ENCODE measurements at places on chromosomes 13 and 19.

- ATAC-seq, result no peak
These were observed 273.4 kb downstream of the DACH1 start for GRCh38 chr13:71593566-71593965.

- ATAC-seq, result no peak
These were observed 1.6 kb upstream of the ZNF8 start for GRCh38 chr19:58277197-58277596.

DNA sequence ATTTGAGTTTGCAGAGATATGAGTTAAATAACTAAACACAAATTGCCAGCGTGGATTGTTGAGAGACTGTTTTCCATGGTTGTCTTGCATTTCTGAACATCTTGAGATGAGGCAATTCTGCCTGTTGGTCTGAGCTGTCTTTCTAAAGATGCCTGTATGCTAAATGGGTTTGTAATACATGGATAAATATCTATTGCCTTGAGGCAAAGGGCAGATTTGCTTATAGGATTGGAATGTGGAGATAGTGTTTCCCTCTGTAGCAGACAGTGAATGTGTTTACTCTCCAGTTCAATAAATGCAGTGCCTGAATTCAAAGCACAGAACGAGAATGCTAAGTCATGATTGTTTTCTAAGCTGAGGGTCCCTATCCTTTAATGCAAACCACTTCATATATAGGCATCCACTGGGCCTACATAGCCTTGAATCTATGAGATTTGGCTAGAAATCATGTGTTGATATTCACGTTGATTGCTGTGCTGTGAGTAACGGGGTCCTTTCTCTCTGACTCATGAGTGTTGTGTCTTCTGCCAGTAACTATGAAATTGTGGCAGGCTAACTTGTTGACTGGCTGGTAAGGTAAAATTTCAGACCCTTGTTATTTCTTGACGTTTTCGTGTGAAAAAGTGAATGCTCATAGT lies 2554.8 kb downstream of the PCDH9 start:
- ATAC-seq, result no peak

GRCh38 chr19:7226739-7227138 lies 67.5 kb downstream of the INSR start:
- ATAC-seq, result no peak

DNA sequence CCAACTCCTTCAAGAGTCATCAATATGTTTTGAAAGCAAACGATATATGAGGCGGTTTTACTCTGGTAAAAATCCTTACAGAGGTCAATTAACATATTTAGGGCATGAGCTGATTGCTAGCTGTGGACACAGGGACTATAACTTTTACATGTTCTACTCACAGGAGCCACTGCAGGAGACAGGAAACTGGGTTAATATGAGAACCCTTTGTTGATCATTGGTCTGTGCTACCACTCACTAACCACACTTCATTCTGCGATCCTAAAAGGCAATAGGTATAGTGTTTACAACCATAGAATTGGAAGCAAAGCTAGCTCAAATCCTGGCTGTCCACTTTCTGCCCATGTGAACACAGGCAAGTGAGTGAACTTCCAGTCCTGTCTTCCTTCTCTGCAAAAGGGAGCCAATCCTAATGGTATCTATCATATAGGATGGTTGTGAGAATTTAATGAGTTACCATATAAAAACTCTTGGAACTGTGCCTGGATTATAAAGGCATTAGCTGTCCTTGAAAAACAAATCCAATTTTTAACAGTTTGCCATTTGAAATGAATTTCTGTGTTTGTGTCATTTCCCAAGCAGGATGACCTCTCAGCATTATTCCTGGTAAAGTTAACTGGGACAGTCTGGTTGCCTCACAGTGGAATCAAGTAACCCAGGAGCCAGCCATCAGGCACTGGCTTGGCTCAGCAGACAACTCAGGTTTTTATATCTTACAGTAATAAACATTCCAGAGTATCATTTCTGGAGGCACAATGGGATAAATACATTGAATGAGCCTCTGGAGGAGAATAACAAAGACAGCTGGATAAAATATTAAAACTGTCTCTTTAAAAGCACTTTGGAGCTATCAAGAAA lies 29.8 kb upstream of the RAP2A start:
- no peak for ATAC-seq

DNA sequence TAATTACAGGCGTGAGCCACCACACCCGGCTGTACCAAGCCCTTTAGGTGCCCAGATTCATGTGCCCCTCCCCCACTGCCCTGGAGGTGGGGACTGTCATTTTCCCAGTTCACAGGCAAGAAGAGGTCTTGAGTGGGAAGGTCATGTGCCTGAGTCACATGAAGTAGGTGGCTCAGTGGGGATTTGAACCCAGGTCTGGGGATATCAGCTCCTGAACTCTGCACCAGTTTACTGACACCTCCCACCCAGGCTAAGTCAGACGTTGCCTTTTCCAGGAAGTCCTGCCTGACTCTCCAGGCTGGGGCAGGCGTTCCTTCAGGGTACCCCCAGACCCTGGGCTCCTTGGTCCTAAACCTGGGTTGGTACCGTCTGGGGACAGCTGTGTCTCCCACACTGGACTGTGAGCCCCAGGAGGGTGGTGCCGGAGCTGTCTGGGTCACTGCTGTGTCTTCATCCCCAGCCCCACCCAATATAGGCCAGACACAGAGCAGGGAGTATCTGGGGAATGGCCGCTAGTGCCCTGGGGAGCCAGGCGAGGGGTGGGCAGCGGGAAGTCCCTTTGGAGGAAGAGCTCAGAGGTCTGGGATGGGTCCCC lies 8.6 kb downstream of the VASP start:
- ATAC-seq, result peak; percentile 34

GRCh38 chr19:50365434-50366306 lies at the start of gene NAPSA:
Gene NAPSA (minus strand): TSS chr19:50365639. CDS start chr19:50365621, 18 bp downstream.
- no peak for ATAC-seq

DNA sequence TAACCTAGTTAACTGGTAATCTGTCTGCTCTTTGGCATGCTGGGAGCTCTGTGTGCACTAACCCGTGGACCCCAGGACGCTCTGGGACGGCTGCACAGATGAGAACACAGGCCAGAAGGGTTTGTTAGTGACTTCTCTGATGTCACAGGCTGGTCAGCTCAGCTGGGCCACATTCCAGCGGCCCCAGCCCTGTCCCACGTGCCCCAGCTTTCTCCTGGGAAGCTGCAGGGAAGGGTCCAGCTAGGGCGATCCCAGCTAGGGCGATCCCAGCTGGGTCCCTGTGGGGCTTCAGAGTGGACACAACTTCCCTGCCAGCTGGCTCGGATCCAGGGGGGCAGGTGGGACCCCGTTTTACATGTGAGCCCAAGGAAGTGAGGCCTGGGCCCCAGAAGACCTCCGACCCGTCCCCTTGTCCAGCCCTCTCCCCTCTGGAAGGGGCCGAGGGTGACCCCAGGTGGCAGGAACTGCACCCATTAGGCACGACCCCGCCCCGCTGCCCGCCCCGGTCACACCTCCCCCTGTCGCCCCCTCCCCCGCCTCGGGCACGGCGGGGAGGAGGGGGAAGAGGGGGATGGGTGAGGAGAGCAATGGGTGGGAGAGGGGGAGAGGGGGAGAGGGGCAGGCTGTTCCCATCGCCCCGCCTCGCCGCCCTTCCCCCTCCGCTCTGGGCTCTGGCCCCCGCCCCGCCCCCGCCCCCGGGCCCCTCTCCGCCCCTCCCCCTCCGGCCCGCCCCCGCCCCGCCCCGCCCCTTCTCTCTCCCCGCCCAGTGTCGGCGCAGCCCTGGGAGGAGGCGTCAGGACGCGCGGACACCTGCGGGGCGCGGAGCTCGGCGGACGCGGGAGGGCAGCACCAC lies 75.2 kb upstream of the MCF2L start:
- peak; percentile 22 for ATAC-seq

DNA sequence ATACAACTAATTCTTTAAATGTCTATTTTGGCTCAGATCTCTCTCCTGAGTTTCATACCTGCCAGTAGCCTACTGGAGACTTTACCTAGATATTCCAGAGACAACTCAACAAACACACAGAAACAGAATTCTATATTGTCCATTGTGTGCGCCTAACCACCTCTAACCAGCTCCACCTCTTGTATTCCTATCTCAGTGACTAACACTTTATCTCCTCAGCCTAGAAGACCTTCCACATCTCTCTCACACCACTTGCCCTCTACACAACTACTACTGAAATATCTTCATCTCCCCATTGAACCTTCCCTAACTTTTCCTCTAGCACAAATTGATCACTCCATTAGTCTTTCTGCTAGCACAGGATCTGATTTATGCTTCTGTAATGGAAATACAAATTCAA lies 6.7 kb downstream of the VWA8 start:
- ATAC-seq, result no peak

- ATAC-seq, result no peak
These were observed 1174.9 kb downstream of the PCDH17 start for GRCh38 chr13:58806401-58806800.

DNA sequence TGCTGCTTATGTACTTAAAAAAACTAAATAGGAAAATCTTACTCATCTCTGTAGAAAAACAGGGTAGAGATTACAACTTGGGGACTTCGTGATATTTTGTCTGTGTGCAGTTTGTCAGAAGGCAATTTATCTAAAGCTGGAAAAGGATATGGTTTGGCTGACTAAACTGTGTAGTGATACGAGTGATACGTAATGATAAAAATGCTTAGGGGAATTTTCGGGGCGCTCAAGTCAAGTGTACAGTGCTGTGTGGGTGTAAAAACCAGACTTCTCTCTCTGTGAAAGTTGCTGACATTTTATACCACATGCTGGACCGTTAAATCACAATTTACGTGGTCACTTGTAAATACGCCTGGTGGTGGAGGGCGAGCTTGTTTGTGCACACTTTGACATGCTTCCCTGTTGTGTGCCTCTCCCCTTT lies 221.7 kb downstream of the KCNRG start:
- ATAC-seq, result no peak

GRCh38 chr19:13960863-13961784 lies 8.8 kb downstream of the DCAF15 start:
- no peak for ATAC-seq

GRCh38 chr13:104798486-104798885 lies 1732.3 kb upstream of the SLC10A2 start:
- no peak for ATAC-seq

- no peak for ATAC-seq
These were observed 72.8 kb downstream of the ATP7B start for GRCh38 chr13:51938454-51938853.

- peak; percentile 77 for ATAC-seq
These were observed 53.4 kb downstream of the PDS5B start for GRCh38 chr13:32639502-32640105.

DNA sequence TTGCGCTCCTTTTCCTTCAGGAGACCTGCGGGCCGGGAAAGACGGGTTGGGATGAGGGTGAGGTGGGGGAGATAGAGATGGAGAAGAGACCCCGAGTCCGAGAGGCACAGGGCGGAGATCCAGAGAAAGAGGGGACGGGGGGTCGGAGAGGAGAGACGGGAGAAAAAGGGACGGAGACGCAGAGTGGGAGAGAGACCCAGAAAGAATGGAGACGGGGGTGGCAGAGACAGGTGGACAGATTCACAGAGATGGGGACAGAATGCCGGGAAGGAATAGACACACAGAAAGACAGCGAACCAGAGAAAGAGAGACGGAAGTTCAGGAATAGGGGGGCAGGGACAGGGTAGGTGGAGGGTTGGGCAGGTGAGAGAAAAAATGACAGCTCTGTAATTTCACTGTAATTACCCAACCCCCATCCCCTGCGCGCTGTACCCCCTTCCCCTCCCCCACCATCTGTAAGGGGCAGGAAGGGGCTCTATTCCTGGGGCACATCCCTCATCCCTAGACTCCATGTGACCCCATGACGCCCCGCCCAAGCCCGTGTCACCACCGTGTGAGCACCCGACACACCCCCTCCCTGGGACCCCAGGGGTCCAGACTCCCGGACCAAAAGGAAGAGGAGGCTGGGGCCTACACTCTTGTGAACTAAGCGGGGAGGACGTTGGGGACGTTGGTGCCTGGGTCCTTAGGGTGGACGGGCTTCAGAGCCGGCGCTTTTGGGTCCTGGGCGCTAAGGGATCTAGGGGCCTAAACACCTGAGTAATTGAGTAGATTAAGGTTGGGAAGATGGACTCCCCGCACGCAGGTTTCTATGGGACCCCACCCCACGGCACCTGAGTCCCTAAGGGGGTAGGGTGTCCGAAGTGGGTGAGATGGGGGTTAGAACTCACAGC lies 967 bp downstream of the DBP start:
- ATAC-seq, result no peak

Measured in gastroesophageal sphincter (tissue), 4 donors.